ENCODE measurements at places on chromosomes 4 and X.

DNA sequence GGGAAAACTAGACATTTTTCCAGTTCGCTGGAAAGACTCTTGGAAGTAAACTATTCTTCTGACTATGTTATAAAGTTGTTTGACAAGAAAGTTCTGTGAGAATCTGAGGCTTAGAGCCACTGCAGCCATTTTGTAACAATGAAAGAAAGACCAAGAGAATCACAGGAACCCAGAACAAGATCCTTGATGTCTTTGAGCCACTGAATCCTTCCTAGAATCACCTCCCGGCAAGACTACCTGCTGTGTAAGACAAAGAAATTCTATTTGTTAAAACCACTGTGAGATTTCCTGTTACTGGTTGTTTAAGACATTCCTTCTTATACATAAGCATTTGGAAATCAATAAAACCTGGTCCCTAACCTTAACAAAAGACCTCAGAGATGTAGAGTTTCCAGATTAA, 175.7 kb upstream of the RASGEF1B start:
- DNase-seq = no peak

GRCh38 chrX:152913346-152913745, 15.5 kb downstream of the ZNF185 start:
- DNase-seq = peak; percentile 45

DNA sequence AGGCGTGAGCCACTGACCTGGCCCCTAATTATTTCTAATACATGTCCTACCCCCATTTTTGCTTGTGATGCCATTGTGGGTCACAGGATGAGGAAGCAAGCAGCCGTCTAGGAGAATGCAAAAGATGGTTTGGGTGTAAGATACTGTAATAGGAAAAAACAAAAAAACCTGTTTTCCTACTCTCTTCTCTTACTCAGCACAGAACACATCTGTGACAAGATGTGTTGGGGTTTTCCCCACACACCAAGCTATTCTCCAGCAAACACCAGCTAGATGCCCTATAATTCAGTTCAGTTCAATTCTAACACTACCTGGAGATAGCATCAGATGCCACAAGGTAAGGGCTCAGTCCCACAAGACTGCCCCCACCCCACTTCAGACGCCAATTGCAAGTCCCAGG, 15.3 kb upstream of the HPRT1 start:
- DNase-seq = no peak

- DNase-seq = no peak
Measured at GRCh38 chrX:49249071-49249470, 13.8 kb downstream of the CCDC22 start.

Measured in RPMI8226 (cell line).